Stimulated activated effector memory CD8-positive, alpha-beta T cell treated with anti-CD3 and anti-CD28 coated beads, Interleukin-12 subunit alpha, Interleukin-12 subunit beta, amount 100 ng/mL, for 72 hours (primary cell): ENCODE measurements at places on chromosomes 3 and 15.

DNA sequence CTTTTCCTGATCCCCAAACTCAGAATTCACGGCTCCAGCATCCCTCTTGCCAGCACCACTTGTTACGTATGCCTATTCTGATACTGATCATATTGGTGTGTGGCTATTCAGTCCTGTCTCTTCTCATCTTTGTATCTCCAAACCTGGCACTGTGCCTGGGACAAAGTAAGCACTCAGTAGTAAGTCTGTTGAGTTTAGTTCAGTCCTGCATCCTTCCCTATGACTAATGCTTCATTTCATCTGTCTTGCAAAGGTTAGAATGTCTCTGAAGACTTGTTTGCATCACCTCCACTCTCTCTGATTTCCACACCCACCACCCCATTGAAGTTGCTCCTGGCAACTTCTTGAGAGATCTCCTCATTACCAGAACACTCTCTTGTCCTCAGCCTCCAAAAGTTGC, 80.3 kb downstream of the HMG20A start:
- no peak for DNase-seq

GRCh38 chr15:41042851-41043250, 73.2 kb downstream of the INO80 start:
- no peak for DNase-seq

GRCh38 chr15:86558686-86559085, 479.0 kb downstream of the AGBL1 start:
- no peak for DNase-seq

DNA sequence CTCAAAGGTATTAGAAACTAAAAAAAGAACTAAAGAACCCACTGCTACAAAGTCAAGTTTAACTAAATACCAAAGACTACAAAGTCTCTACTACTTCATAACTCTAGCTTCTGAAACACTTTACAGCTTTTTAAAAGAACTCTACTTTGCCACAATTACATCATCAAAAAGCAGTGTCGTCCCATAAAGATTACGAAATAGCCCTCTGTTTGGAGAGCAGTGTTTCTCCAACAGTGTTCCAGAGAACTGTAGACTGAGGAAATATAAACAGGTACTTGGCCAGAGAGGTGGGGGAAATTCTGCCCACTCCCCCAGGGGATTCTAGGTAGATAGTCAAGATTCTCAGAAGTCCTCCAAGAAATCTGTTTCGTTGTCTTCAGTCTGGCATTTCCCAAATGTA, 225.6 kb downstream of the PDZRN3 start:
- no peak for DNase-seq

GRCh38 chr15:40593588-40594428, at the start of gene KNL1:
KNL1 (plus strand) TSS chr15:40594249; CDS start chr15:40602932, 8,683 bp downstream.
- peak; percentile 89 for DNase-seq

DNA sequence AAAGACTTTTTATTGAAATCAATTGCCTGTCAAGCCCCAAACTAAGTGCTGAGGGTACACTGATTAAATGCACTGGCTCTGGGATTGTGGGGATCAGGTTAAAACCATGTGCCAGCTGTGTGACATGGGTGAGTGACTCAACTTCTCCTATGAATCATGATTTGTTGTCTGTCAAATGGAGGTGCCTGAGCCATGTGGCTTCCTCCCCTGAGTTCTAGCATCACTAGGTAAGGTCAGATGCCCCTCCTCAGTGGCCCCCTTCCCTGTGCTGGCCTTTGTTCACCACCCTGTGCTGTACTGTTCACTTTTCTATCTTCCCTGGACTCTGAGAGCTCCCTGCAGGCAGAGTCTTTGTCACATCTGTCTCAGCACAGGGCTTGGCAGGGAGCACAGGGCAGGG, 43.6 kb upstream of the ATP2B2 start:
- no peak for DNase-seq

DNA sequence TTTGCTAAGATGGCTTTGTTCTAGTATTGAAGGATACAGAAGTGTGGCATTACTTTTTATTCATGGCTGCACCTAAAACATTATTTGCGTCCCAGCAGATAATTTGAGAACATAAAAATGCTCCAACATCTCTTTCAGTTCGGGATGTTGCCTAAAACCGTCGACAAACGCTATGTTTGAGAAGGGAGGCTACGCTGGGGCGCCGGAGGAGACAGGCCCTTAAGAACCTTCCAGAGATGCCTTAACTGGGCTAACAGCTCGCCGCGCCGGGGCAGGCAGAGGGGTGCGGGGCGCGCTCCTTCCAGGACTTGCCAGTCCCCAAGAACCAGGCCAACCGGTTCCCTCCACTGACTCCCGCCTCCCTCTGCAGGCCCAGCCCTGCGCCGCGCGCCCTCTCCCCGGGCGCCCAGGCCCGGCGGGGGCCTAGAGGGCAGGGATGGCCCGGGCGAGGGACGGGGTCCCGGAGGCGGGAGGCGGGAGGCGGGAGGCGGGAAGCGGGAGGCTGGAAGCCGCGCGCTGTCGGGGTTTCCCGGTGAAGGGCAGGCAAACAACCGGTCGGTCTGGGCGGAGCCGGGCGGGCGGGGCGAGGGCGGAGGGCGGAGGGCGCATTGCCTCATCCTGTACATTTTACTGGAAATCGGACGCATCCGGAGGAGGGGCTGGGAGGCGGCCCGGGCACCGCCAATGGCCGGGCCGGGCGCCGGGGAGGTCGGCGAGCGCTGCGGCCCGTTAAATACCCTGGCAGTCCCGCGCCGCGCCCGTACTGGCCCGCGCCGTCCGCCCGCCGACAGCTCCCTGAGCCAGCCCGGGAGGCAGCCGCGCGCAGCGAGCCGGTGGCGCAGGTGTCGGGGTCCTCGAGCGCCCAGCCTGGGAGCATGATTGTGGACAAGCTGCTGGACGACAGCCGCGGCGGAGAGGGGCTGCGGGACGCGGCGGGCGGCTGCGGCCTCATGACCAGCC, at the start of gene NFKBIZ:
NFKBIZ (plus strand) TSS at position 761 of the 960 bp plus-strand sequence; CDS start at position 876, 115 bp downstream.
- peak; percentile 82 for DNase-seq

DNA sequence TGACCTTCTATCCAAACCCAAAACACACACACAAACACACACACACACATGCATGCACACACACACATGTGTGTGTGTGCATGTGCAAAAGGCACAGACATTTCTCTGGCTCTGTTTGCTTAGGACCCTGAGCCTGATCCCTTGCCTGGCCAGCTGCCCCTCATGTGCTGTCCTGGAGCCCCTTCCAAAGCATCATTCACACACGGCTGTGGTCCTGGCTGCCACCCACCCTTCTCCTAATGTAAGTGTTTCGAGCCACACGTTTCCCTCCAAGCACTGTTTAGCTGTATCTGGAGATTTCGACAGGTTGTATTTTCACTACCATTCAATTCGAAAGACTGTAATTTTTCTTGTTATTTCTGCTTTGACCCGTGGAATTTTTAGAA, 45.8 kb upstream of the KLF13 start:
- no peak for DNase-seq

DNA sequence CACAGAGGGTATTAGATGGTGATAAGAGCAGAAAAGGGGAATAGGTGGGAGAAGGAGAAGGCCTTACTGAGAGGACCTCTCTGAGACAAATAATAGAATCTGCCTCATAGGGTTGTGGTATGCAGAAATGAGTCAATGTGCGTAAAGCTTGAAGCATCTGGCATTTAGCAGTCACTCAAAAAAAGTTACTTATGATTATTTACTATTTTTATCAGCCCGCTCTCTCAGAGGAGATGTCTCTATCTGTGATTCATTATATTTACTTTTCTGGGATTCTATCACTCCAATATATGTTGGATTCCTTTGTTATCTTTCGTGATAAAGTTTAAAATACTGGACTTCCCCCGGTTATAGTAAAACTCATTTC, 4.6 kb upstream of the TM4SF1 start:
- DNase-seq = no peak

DNA sequence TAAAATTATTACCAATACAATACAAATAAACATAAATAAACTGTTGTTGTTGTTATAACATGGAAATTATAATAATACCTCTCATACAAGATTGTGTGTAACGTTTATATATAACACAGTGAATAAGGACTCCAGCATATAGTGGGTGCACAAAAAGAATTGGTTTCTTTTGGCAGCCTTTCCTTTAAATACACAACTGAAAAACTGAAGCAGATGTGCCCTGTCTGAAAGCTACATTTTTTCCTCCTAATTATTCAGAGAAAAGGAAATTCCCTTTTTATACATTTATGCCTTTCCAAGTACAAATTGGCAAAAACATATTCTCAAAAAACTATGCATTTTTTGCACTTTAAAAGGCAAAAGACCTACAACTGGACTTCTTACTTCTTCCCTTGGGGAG, 928.9 kb upstream of the NR2F2 start:
- DNase-seq = no peak

DNA sequence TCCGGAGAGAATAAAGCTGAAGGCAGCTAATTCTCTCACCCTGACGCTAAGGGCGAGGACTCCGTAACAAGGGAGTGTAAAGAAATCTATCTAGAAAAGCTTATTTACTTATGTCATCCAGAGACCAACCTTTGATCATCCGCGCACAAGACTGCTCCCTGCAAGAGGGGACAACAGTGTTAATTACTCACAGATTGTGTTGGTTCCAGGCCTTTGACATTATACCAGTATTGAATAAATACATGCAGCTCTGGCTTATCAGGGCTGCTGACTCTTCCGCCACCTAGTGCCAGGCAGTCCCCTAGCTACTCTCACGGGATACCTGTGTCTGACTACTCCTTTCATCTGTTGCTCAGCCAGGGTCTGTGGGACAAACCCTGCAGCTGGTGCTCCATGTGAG, 211.7 kb downstream of the DTWD1 start:
- DNase-seq = no peak

- no peak for DNase-seq
Observed at GRCh38 chr15:100174904-100175275, 166.9 kb downstream of the ADAMTS17 start.

DNA sequence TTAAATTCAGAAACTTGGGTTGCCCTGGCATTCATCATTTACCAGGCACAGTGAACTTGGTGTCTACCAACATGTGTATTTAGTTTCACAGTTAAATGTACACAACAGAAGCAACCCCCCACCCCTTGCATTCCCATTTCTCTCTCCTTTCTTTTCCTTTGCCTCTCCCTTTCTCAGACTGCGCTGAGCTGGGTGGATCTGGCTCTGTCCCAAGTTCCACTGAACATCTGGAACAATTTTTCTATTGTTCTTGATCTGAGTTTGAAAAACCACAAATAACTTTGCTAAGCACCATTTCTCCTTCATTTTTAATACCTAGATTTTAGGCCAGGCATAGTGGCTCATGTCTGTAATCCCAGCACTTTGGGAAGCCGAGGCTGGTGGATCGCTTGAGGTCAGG, 242.2 kb downstream of the ABHD5 start:
- no peak for DNase-seq

GRCh38 chr15:84881520-84881830, 3.0 kb upstream of the SLC28A1 start:
- DNase-seq = no peak

DNA sequence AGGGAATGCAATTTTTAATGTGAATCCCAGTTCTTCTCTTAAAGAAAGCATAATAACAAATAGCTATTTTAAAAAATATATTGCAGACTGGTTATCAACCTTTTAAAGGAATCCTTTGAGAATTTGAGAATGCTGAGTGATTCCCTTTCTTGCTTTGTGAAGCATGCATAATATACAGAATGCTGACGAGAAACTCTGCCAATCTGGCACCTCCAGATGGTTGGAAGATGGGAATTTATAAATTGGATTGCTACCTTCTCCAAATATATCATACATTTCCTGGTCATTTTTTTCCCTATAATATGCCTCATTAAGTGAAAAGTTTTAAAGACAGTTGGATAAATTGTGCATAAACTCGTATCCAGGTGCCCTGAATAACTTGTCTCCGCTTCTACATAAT, 333.9 kb upstream of the ARPP21 start:
- DNase-seq = no peak

GRCh38 chr3:46852839-46853355, 10.3 kb downstream of the MYL3 start:
- DNase-seq = no peak

- DNase-seq = no peak
Observed at GRCh38 chr3:174083706-174084105, 686.2 kb downstream of the NLGN1 start.

GRCh38 chr3:30613133-30613825, 6.9 kb downstream of the TGFBR2 start:
- no peak for DNase-seq

GRCh38 chr15:45399381-45400212, 21.3 kb upstream of the GATM start:
- DNase-seq = no peak

DNA sequence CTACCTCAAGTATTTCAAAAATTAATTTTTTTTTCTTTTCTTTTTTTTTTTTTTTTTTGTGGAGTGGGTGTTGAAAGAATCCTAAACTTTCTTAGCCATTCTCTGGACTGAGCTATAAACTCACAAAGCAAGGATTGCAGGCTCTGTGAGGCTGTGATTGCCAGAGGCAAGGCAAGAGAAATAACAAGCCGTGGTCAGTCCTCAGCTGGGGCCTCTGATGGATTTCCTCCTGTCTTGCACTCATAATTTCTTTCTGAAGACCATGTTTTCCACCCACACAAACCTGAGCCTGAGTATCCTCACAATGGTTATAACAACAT, 1.3 kb downstream of the CX3CR1 start:
- peak; percentile 20 for DNase-seq

- no peak for DNase-seq
Observed at GRCh38 chr15:63255489-63255990, 21.9 kb upstream of the APH1B start.

DNA sequence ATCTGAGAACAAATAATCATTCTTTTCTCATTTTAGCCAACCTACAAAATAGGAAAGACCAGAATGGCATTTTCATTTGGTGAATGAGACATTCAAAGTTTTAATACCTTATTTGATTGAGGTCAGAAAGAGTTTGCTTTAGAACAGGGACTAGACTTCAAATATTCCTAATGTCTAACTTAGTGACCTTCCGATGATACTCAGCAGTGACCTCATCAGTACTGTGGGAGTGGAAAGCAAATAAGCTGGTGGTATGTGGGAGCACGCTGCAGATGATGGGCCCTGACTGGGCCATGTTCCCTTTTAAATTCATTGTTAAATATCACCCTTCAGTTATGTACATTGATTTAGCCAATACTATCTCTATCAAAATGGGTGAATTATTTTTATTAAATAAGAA, 223.3 kb downstream of the P3H2 start:
- DNase-seq = no peak

- peak; percentile 40 for DNase-seq
Observed at GRCh38 chr3:141444586-141445285, 42.1 kb upstream of the RASA2 start.

GRCh38 chr3:172033396-172033795, 6.0 kb upstream of the FNDC3B start:
- no peak for DNase-seq

DNA sequence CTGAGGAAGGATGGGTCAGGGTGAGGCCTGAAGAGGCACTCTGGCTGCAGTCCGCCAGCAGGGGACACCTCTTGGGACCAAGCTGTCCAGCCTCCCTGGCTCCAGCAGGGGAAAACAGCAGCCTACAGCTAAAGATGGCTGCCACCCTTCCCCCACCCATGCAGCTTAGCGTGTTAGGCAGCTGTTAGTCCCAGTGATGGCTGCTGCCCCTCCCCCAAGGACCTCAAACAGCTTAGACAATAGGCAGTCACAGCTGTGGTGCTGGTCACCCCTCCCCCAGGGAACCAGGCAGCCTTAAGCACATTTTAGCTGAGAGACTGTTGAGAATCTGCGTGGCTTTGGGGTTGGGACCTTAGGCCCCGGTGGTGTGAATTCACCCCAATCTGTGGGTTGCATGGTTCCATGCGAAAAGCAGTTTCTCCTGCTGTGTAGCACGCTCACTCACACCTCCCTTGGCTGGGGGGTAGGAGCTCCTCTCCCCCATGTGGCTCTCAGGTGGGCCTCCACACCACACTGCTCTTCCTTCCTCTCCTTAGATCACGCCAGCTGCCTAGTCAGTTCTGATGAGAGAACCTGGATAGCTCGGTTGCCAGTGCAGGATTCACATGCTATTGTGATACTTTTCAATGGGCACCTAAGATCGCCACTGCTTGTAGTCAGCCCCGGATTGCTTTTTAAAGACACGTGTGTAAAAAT, 140.5 kb upstream of the CADPS start:
- DNase-seq = no peak
